ENCODE measurements at places on chromosomes 5 and 9. TPM values are rescaled to one million over a fixed set of nuclear protein-coding genes. Genes with fewer than 3 reads are reported as not detected.

DNA sequence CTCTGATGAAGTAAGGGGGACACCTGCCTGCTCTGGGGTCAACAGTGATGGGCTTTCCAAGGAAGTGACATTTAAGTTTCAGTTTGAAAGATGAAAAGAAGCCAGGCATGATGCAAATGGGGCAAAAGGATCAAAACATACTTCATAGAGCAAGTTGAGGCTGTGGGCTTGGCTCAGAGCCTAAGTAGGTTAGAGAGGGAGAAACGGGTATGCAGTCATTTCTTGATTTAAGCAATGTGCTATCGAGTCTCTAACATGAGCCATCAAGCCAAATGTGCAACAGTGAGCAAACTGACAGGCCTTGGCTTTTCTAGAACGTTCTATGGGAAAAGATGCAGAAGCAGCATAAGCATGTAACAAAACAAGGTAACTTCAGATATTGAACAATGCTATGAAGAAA, 80.6 kb downstream of the ADRB2 start:
- DNase-seq = no peak

DNA sequence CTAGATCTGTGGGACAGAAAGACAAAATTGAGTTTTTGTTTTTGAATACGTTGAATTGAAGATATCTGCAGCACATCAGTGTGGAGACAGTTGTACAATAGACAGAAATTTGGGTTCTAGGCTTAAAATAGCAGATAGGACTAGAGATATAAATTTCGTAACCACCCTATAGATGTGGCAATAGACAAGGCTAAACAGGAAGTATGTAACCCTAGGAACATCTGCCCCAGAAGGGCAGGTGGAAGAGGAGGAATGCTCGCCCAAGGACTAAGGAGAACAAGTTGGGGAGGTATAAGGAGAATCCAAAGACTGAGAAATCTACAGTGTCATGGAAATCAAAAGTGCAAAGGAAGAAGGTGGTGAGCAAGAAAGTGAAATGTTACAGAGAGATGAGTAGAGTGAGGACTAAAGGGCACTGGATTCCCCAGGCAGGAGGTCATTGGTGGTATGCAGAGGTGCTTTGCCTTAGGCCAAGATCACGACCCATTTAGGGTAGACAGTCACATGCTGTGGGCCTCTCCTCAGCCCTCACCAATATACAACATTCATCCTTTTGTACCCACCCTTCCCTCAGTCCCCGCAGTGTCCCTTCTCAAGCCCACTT, 109.1 kb upstream of the ELL2 start:
- DNase-seq = no peak

PIP5KL1 gene
- total RNA-seq = 3.5 TPM

CKMT2 gene
- 1.4 TPM for total RNA-seq

DNA sequence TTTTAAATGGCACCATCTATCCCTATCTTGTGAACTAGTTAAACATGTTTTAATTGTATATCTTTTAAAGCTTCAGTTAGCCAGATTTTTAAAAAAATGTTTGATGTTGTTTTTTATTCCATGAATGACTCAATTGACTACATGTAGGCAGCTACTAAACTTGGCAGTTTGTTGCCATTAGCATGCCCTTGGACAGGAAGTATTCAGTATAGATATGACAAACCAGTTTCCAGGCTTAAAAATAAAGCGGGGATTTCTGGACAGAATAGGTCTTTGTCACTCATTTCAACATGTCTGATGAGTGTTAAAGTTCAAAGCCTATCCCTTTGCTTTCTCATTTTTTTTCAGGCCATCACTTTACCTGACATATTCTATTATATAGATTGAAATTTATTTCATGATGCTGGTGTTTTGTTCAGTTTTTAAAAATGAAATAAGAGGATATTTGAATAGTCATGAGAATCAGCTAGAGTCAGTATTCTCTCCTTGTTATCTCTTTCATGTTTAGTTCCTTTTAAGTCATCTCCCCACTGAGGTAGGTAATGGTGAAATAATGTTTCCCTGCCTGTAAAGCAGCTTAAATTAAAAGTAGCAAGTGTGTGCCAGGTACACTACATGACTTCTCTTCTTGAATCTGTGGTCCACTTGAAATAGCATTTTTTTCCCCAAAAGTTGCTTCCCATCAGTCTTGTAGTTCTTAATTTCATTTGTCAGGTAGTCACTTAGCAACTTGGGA, 11.9 kb downstream of the TNFAIP8 start:
- DNase-seq = peak; percentile 71

PCDHGB7 gene
- total RNA-seq = 18.5 TPM

DNA sequence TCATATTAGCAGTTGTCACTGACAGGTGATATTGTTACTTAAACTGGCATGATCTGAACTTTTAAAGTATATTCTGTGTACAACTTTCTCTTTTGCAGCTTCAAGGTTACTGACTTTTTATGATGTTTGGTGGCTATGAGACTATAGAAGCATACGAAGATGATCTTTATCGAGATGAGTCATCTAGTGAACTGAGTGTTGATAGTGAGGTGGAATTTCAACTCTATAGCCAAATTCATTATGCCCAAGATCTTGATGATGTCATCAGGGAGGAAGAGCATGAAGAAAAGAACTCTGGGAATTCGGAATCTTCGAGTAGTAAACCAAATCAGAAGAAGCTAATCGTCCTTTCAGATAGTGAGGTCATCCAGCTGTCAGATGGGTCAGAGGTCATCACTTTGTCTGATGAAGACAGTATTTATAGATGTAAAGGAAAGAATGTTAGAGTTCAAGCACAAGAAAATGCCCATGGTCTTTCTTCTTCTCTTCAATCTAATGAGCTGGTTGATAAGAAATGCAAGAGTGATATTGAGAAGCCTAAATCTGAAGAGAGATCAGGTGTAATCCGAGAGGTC, 5.9 kb downstream of the ZCCHC7 start:
- no peak for DNase-seq

DNA sequence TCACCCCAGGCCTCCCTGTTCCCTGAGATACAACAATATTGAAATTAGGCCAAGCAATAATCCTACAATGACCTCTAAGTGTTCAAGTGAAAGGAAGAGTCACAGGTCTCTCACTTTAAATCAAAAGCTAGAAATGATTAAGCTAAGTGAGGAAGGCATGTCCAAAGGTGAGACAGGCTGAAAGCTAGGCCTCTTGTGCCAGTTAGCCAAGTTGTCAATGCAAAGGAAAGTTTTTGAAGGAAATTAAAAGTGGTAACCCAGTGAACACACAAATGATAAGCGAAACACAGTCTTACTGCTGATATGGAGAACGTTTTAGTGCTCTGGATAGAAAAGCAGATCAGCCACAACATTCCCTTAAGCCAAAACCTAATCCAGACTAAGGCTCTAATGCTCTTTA, 39.8 kb downstream of the PTAR1 start:
- no peak for DNase-seq

LHX3 gene
- under 0.01 TPM for total RNA-seq

DNA sequence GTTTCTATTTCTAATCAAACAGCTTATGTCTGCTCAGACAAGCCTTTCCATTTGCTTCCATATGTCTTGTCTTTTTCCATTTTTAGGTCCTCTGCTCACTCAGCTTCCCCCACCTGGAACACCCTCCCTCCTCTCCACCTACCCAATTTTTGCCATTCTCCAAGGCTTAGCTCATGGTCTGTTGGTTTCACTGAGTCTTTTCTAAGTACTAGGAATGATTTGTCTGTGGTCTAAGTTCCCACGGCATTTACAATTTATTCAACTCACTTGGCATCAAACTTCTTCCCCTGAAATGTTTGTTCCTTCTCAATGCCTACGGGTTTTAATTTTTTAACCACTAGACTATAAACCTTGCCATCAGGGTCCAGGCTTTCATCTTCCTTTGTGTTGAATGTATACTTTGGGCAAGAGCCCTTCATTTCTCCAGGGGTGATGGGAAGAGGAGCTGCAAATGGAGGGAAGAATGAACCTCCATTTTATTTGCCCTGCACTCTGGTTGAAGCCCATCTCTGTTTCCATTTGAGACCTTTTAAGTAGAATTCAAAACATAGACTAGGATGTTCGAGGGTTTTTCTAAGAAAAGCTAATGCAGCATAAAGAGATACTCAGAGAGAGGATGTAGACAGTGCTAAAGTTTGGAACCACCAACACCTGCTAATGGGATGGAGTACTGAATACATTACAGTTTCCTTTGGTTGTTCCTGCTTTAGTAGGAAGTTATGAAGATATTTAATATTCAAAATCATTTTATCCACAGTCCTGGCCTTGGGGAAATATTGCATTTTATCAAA, 104.0 kb downstream of the PTTG1 start:
- DNase-seq = no peak

DNA sequence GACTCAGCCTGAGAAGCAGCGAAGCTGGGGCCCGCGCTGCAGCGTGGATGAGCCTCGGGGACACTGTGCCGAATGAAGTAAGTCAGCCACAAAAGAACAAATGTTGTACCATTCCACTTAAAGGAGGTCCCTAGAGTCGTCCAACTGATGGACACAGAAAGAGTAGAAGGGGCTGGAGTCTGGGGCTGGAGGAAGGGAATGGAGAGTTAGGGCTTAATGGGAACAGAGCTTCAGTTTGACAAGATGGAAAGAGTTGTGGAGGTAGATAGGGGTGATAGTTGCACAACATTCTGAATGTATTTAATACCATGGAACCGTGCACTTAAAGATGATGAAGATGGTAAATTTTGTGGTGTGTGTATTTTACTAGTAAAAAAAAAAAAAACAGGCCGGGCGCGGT, 119.9 kb downstream of the EHMT1 start:
- no peak for DNase-seq

- no peak for DNase-seq
Measured at GRCh38 chr5:145787001-145787400, 48.1 kb downstream of the PRELID2 start.

FOCAD gene
- total RNA-seq = 45.6 TPM

KIAA1958 gene
- total RNA-seq = 2.5 TPM

DNA sequence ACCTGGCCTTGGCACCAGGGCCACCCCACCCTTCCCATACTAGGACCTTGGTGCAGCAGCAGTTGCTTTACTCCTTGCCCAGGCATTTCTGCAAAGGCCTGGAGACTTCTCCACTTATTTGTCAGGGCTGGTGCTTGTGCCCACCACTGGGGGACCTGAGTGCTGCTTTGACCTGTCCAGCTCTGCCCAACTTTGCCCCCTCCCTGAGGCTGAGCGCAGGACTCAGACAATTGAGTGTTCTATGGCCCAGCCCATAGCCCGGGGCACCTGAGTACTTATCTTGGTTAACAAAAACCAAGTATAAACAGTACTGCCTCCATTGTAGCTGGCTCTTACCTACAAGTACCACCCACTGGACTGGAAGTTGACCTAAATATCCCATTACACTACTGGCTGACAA, 406.1 kb upstream of the CHD1 start:
- DNase-seq = no peak

GRCh38 chr5:131595088-131596033, 39.7 kb downstream of the RAPGEF6 start:
- DNase-seq = no peak

DNA sequence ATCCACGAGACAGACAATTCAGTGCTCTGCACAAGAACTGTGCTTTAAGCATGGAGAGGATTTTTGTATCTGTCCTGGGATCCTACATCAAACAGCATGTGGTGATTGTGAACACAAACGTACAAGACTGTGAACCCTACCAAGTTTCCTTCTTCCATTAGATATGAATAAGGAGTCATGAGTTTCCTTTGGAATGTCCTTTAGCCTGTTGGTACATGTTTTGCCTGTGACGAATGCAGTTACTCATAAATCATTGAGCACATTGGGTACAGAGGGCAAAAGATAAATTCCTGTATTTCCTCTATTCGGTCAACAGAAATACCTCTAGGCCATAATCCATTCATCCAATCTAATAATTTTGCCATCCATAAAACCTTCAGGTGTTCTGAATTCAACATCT, 61.5 kb downstream of the FXN start:
- peak; percentile 41 for DNase-seq

Data from osteoblast (primary cell).